ENCODE measurements at places on chromosomes 6 and 20.

DNA sequence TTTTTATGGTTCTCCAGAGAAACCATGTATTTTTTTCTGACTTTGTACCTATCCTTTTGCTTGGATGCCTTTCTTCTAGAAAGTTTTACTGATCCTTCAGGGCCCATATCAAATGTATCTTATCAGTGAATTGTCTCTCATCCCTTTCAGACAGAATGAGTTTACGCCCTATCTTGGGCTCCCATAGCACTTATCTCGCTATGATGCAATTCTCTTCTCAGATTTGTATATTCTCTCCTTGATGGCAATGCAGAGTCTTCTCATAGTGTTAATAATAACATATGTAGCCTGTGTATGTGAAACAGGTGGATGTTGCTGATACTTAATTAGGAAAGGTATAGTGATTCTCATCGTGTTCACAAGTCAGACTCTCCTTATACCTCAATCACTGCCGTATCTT, 336.2 kb downstream of the UTRN start:
- no peak for DNase-seq

- DNase-seq = no peak
Measured at GRCh38 chr6:47438481-47439347, 38.9 kb upstream of the CD2AP start.

DNA sequence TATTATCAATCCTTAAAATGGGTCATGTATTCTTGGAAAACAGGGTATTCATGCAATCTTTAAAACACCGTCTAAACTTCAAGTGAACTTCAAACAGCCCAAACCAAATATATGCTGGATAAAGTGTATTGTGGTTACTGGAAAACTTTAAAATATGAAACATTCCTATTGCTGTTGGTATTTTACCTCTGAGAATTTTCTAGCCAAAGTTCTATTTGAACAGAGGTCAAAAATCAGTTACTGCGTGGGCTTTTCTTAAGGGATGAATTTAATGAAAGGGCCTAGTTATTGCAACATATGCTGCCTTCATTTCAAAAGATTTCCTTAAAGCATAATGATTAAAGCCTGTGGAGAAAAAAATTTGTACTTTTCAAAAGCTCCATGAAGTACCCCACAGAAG, 436.0 kb downstream of the PLCB1 start:
- no peak for DNase-seq

- DNase-seq = no peak
Measured at GRCh38 chr6:8948733-8949132, 513.4 kb upstream of the SLC35B3 start.

DNA sequence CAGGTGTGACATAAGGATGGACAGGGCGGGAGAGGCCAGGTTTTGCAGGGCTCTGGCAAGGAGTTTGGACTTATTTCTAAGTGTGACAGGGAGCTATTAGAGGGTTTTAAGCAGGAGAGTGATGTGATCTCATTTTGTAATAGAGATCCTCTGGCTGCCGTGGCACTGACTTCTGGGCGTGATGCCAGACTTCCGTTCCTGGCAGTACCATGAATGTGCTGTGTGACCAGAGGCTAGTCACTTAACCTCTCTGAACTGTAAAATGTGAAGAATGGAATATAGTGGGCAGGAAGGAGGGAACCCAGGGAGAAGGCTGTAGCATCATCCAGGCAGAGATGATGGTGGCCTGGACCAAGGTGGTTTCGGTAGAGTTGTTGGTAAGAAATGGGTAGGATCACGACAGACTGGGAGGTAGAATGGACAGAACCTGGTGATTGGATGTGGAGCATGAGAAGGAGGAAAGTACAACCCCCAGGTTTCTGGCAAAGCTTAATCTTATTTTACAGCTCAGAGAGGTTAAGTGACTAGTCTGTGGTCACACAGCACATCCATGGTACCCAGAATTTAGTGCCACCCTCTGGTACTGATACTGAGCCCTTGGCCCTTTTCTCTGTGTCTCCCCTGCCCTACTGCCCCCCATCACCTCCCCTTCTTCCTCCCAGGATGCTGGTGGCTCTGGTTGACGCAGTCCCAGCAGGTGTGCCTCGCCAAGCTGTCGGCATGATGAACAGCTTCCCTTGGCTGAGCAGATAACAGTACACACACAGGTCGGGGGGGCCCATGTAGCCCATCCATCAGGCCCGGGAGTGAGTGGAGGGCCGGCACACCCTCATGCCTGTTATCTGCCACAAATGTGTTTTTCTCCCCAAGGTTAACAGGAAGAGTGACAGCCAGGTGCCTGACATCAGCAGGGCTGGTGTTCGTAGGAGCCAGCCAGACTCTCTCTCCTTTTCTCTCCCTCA, 52.9 kb upstream of the CTNNBL1 start:
- DNase-seq = no peak

GRCh38 chr20:45174434-45175364, at the start of gene PI3:
TSS of gene PI3 (plus strand) at chr20:45174902. CDS start at chr20:45174923, 21 bp downstream.
- no peak for DNase-seq

GRCh38 chr20:2694008-2694471, 1.5 kb downstream of the EBF4 start:
- no peak for DNase-seq

GRCh38 chr6:145626857-145627256, 108.5 kb downstream of the EPM2A start:
- no peak for DNase-seq

- no peak for DNase-seq
Measured at GRCh38 chr6:1250489-1251197, 61.3 kb upstream of the FOXQ1 start.

GRCh38 chr20:3398681-3399252, 8.7 kb downstream of the DNAAF9 start:
- DNase-seq = no peak

GRCh38 chr6:51541847-51542246, 545.6 kb downstream of the PKHD1 start:
- no peak for DNase-seq

GRCh38 chr6:153976921-153977693, 61.9 kb upstream of the OPRM1 start:
- DNase-seq = no peak

- DNase-seq = no peak
Measured at GRCh38 chr6:72250664-72251063, 364.3 kb downstream of the RIMS1 start.

GRCh38 chr6:133245422-133245903, 4.3 kb downstream of the EYA4 start:
- DNase-seq = no peak
